Pancreas (tissue), 10 donors: ENCODE measurements at places on chromosomes 1 and 21. TPM values are rescaled to one million over a fixed set of nuclear protein-coding genes. Genes with fewer than 3 reads are reported as not detected.

CR1L gene
- total RNA-seq: not detected

AK4 gene
- total RNA-seq: 0.94 TPM

LEFTY2 gene
- 16.3 TPM for total RNA-seq

EVA1B gene
- total RNA-seq: 3.4 TPM

MRPL24 gene
- 39.8 TPM for total RNA-seq

CRYZ gene
- 65.5 TPM for total RNA-seq

DIO1 gene
- not detected for total RNA-seq

OR2L3 gene
- not detected for total RNA-seq

- peak overlapping the region; percentile 98 for H3K27ac ChIP-seq
- peak overlapping the region; percentile 70 for H3K4me3 ChIP-seq
- H3K4me1 ChIP-seq: peaks cover 11% of the 10 kb centered on the region
- no peaks in the 10 kb centered on the region for H3K27me3 ChIP-seq
- no peak for DNase-seq
- no peaks in the 10 kb centered on the region for H3K36me3 ChIP-seq
Measured at GRCh38 chr1:172533513-172534151, 682 bp downstream of the SUCO start.

DNA sequence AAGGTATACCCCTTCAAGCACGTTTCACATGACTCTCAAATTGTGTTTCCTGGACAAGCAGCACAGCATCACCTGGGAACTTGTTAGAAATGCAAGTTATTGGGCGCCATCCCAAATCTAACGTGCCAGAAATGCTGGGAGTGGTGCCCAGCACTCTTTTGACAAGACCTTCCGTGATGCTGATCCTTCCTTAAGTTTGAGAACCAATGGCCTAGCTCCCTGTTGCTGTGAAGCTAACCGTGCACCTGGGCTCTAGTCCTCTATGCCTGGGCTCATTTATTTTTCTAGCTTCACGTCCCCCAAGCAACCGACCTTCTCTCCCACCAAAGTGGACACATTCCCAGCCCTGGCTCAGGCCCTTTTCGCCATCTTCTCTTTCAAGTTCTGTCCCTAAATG, 4.3 kb downstream of the BEST4 start:
- H3K27me3 ChIP-seq: no peaks in the 10 kb centered on the region
- no peak for DNase-seq
- H3K27ac ChIP-seq: no peak overlapping the region
- peaks cover 10% of the 10 kb centered on the region for H3K4me1 ChIP-seq

DNA sequence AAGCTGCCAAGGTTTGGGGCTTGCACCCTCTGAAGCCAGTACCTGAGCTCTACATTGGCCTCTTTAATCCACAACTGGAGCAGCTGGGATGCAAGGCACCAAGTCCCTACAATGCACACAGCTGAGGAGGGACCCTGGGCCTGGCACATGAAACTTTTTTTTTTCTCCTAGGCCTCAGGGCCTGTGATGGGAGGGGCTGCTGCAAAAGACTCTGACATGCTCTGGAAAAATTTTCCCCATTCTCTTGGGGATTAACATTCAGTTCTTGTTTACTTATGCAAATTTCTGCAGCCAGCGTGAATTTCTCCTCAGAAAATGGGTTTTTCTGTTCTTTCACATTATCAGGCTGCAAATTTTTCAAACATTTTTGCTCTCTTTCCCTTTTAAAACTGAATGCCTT, 1072.2 kb downstream of the BRINP3 start:
- no peak for DNase-seq
- H3K27me3 ChIP-seq: no peaks in the 10 kb centered on the region
- no peak overlapping the region for H3K27ac ChIP-seq
- no peak overlapping the region for H3K4me3 ChIP-seq

DNA sequence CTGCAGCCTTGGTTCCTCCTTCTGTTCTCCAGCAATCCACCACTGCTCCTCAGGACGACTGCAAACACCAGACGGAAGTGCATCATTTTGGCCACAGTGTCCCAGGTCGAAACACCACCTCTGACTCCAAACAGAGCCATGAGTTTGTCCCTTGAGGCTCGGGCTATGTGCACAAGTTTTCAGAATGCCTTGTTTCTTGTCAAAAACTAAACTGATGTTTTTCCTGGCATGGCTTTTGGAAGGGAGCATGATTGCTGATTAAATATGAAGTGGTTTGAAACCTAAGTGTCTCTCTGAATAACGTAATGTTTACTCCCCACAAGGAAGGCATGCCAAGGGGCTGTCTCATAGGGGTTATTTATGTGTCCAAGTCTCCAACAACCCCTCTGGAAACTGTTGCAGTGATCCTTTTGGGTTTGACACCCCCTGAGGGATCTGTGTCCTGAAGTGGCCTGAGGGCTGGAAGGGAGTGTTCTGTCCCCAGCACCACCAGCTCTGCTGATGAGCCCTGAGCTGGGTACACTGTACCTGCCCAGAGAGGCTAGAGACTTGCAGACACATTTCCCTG, 132.7 kb downstream of the PLPP3 start:
- H3K36me3 ChIP-seq: no peaks in the 10 kb centered on the region
- no peaks in the 10 kb centered on the region for H3K4me1 ChIP-seq

GRCh38 chr1:116333171-116334014, 39.7 kb upstream of the ATP1A1 start:
- DNase-seq: no peak
- H3K4me3 ChIP-seq: no peak overlapping the region
- H3K4me1 ChIP-seq: peaks cover 36% of the 10 kb centered on the region
- H3K27me3 ChIP-seq: no peaks in the 10 kb centered on the region
- no peaks in the 10 kb centered on the region for H3K36me3 ChIP-seq
- no peak overlapping the region for H3K27ac ChIP-seq

GRCh38 chr1:237570530-237570929, 320.2 kb downstream of the ZP4 start:
- no peak overlapping the region for H3K27ac ChIP-seq
- no peaks in the 10 kb centered on the region for H3K36me3 ChIP-seq
- H3K4me1 ChIP-seq: no peaks in the 10 kb centered on the region
- H3K4me3 ChIP-seq: no peak overlapping the region
- no peaks in the 10 kb centered on the region for H3K27me3 ChIP-seq

- no peaks in the 10 kb centered on the region for H3K27me3 ChIP-seq
- no peaks in the 10 kb centered on the region for H3K4me1 ChIP-seq
- no peaks in the 10 kb centered on the region for H3K36me3 ChIP-seq
- no peak overlapping the region for H3K4me3 ChIP-seq
- no peak for DNase-seq
- no peak overlapping the region for H3K27ac ChIP-seq
Measured at GRCh38 chr1:44685881-44686280, 11.4 kb downstream of the ARMH1 start.

GRCh38 chr21:37799211-37800056, 116.8 kb downstream of the KCNJ6 start:
- no peak for DNase-seq
- H3K4me1 ChIP-seq: no peaks in the 10 kb centered on the region
- H3K27me3 ChIP-seq: no peaks in the 10 kb centered on the region
- H3K36me3 ChIP-seq: no peaks in the 10 kb centered on the region
- H3K4me3 ChIP-seq: no peak overlapping the region

DNA sequence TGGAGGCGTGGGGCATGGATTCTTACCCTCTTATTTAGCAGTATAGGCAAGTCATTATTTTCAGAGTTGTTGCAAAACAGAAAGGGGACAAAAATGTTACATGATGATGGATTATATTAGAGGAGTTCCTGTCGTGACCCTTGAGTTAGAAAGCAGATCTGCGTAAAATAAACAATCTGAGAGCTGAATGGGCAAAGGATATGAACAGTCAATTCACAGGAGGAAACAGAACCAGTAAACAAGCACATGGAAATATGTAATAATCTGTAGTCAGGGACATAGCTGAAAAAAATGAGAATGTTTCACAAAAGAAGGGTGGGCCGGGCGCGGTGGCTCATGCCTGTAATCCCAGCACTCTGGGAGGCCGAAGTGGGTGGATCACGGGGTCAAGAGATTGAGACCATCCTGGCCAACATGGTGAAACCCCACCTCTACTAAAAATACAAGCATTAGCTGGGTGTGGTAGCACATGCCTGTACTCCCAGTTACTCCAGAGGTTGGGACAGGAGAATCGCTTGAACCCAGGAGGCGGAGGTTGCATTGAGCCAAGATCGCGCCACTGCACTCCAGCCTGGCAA, 20.9 kb downstream of the RCAN1 start:
- DNase-seq: no peak
- H3K36me3 ChIP-seq: no peaks in the 10 kb centered on the region
- H3K4me1 ChIP-seq: peaks cover 57% of the 10 kb centered on the region

GRCh38 chr1:26142159-26142558, 16.7 kb upstream of the FAM110D start:
- no peaks in the 10 kb centered on the region for H3K4me1 ChIP-seq
- H3K4me3 ChIP-seq: no peak overlapping the region
- H3K27me3 ChIP-seq: no peaks in the 10 kb centered on the region
- DNase-seq: no peak
- no peak overlapping the region for H3K27ac ChIP-seq

DNA sequence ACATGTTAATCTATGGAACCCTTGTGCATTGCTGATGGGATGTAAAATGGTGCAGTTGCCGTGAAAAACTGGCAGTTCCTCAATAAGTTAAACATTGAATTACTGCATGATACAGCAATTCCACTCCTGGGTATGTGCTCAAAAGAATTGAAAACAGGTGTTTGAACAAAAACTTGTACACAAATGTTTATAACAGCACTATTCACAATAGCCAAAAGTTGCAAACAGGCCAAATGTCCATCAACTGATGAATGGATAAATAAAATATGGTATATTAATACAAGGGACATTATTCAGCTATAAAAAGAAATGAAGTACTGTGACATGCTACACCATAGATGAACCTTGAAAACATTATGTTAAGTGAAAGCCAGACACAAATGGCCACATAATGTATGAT, 17.7 kb upstream of the SRSF10 start:
- H3K27me3 ChIP-seq: no peaks in the 10 kb centered on the region
- H3K36me3 ChIP-seq: no peaks in the 10 kb centered on the region
- no peak overlapping the region for H3K4me3 ChIP-seq
- no peak overlapping the region for H3K27ac ChIP-seq
- peaks cover 6% of the 10 kb centered on the region for H3K4me1 ChIP-seq

- no peak overlapping the region for H3K4me3 ChIP-seq
- no peaks in the 10 kb centered on the region for H3K4me1 ChIP-seq
- H3K36me3 ChIP-seq: no peaks in the 10 kb centered on the region
- no peak overlapping the region for H3K27ac ChIP-seq
- H3K27me3 ChIP-seq: no peaks in the 10 kb centered on the region
Measured at GRCh38 chr21:45868488-45868887, 113.1 kb upstream of the COL6A1 start.

DNA sequence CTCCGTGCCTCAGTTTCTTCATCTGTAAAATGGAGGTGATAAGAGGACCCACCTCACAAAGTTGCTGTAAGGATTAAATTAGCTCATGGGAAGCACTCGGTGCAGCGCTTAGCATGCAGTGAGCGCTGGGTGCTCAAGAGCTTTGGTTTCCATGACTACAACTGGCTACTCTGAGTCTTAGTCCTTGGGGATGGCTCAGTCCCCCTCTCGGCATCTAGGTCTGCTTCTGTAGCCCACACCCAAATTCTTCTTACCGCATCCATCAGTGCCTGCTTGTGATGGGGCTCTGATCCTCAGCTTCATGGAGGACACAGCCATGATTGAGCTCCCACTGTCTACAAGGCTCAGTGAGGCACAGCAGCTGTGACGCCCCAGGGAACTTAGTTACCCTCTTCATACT, 159.0 kb downstream of the ACTL8 start:
- H3K36me3 ChIP-seq: no peaks in the 10 kb centered on the region
- H3K4me3 ChIP-seq: no peak overlapping the region
- no peaks in the 10 kb centered on the region for H3K4me1 ChIP-seq
- DNase-seq: no peak

GRCh38 chr1:218703836-218704235, 358.7 kb downstream of the TGFB2 start:
- no peak overlapping the region for H3K27ac ChIP-seq
- H3K4me1 ChIP-seq: no peaks in the 10 kb centered on the region
- no peak overlapping the region for H3K4me3 ChIP-seq
- DNase-seq: no peak
- no peaks in the 10 kb centered on the region for H3K27me3 ChIP-seq
